ENCODE measurements at places on chromosomes 2 and 18.

- DNase-seq: no peak
Measured at GRCh38 chr2:12727641-12728040, 10.9 kb downstream of the TRIB2 start.

GRCh38 chr2:177348118-177348654, 44.4 kb upstream of the AGPS start:
- no peak for DNase-seq

- no peak for DNase-seq
Measured at GRCh38 chr18:10336749-10337350, 117.6 kb upstream of the APCDD1 start.

DNA sequence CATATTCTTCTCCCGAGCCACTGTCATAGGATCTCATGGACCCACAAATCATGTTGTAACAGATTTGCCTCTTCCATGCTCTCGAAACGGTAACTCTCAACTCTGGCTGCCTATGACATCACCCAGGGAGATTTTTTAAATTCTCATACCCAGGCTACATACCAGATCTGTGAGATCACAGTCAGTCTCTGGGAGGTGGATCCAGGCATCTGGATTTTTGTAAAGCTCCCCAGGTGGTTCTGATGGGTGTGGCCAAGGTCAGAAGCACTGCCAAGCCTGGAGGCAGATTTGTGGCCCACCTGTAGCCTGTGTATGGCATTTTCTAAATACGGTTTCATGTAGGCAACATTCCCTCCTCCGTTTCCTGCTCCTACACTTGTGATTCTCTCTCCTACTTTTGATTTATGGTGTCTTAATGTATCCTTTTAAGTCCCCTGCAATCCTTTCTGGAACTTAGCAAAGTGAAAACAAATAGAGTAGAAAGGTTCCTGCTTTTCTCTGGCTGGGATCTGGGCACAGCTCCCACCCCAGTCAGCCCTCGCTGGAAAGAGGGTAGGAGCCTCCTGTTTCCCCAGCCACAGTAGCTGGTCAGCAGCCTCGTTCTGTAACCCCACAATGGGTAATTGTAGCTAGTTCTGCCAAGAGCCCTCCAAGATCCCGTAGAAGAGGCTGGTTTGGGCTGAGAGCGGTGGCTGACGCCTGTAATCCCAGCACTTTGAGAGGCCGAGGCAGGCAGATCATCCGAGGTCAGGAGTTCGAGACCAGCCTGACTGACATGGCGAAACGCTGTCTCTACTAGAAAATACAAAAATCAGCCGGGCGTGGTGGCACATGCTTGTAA, 96.2 kb downstream of the KLHL29 start:
- DNase-seq: no peak

GRCh38 chr2:177998006-177998405, 74.6 kb downstream of the PDE11A start:
- DNase-seq: no peak

DNA sequence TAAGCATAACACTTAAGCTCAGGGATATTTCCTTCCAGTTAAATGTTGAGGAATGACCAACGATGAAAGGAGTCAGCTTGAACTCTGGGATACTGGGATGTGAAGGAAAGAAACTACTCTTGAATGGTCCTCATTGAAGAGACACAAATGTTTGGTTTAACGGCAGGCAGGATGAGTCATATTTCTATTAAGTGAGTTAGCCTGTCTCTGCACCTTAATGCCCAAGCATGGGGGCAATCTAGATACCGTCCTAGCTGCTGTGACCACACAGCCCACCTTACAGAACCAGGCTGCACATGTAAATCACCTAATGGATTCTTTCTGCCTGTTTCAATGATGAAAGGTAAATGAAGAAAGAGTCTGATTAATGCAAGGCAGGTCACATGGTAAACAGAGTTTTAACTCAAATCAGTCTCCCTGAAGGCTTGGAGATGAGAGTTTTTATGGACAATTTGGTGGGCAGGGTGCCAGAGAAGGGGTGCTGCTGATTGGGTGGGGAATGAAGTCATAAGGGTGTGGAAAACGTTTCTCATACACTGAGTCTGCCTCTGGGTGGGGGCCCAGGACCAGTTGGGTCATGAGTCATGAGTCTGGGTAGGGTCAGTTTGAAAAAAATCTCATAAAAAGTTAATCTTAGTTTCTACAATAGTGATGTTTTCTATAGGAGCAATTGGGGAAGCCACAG, 144.6 kb upstream of the MMADHC start:
- no peak for DNase-seq

- peak; percentile 53 for DNase-seq
Measured at GRCh38 chr2:170715062-170715931, at the start of gene SP5. Gene SP5, plus strand, starts transcription at chr2:170715337. Its CDS starts 176 bp downstream, at chr2:170715513.

All from frontal cortex (tissue), 4 donors.